NCI-H187 treated with DMSO at 0.1 percent for 48 hours (cell line): ENCODE measurements at places on chromosomes 11 and 22.

- DNase-seq: no peak
Observed at GRCh38 chr11:128388206-128388815, 199.0 kb downstream of the ETS1 start.

GRCh38 chr11:71443736-71444445 lies 4.3 kb downstream of the DHCR7 start:
- DNase-seq: no peak

- DNase-seq: no peak
Observed at GRCh38 chr11:118841469-118842242, 42.0 kb upstream of the CXCR5 start.

- no peak for DNase-seq
Observed at GRCh38 chr22:34992672-34993071, 73.3 kb upstream of the ISX start.

DNA sequence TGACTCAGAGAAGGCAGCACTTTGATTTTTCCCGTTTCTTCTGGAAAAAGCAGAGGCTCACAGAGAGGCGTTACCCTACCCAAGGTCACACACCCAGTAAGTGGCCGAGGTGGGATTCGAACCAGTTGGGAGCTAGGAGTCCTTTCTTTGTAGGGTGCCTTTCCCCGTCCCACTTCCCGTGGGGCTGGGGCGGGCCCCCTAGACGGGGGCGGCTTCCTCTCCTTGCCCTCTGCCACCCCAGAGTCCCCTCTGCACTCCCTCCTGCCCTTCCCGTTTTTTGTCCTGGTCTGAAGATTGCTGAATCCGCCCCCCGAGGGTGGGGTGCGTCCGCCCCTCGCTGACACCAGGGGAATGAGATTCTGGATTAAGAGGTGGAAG lies 747 bp downstream of the TPCN2 start:
- no peak for DNase-seq
